Stimulated activated CD4-positive, alpha-beta T cell treated with anti-CD3 and anti-CD28 coated beads, TNF-alpha, amount 100 ng/mL, for 1 hour (primary cell): ENCODE measurements at places on chromosomes 16 and 17.

DNA sequence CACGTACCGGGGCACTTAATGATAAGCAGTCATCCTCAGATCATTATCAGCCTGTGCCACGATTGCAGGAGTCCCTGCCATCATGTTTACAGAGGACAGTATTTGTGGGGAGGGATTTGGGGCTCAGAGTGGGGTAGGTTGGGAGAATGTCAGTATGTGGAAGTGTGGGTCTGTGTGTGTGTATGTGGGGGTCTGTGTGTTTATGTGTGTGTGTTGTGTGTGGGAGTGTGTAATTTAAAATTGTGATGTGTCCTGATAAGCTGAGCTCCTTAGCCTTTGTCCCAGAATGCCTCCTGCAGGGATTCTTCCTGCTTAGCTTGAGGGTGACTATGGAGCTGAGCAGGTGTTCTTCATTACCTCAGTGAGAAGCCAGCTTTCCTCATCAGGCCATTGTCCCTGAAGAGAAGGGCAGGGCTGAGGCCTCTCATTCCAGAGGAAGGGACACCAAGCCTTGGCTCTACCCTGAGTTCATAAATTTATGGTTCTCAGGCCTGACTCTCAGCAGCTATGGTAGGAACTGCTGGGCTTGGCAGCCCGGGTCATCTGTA lies 13.5 kb upstream of the EFCAB13 start:
- no peak for DNase-seq

- no peak for DNase-seq
Measured at GRCh38 chr17:60345233-60345632, 46.7 kb downstream of the USP32 start.

GRCh38 chr16:8370374-8371270 lies 219.7 kb downstream of the TMEM114 start:
- no peak for DNase-seq

DNA sequence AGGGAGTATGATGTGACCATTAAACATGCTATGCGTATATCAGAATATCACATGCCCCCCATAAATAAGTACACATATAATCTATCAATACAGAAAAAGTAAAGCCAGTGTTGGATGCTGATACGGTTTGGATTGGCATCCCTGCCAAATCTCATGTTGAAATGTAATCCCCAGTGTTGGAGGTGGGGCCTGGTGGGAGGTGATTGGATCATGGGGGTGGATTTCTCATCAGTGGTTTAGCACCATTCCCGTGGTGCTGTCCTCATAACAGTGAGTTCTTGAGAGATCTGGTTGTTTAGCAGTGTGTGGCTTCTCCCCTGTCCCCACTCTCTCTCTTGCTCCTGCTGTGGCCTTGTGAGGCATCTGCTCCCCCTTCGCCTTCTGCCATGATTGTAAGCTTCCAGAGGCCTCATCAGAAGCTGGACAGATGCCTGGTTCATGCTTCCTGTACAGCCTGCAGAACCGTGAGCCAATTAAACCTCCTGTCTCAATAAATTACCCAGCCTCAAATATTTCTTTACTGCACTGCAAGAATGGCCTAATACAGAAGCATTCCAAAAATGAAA lies 88.9 kb downstream of the AATF start:
- DNase-seq, result no peak

- no peak for DNase-seq
Measured at GRCh38 chr17:40188694-40189093, 11.4 kb downstream of the RAPGEFL1 start.

- no peak for DNase-seq
Measured at GRCh38 chr16:55499951-55500529, 8.8 kb upstream of the LPCAT2 start.

GRCh38 chr17:81453712-81454111 lies 58.5 kb downstream of the BAHCC1 start:
- DNase-seq, result no peak

DNA sequence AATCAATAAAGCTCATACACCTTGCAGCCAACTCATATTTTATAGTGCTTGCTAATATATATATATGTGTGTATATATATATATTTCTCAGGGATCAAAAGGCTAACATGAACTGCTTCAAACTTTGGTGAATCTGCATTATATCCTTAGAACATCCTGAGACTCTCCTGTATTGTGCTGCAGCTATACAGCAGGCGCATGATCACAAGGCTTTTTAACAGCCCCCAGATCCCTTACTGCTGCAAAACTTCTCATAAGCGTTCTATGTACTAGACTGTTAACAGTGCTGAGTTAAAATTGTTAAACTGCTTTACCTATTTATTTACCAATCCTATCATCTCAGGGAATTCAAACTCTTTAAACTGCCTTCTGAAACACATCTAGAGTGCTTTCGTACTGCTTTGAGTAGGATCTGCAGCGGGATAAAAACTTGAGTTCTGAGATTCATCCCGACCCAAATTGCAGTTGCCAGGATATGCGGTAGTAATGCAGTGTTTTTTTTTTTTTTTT lies 1.3 kb downstream of the GPATCH8 start:
- DNase-seq, result no peak

- DNase-seq, result no peak
Measured at GRCh38 chr16:89544713-89545043, 15.8 kb upstream of the RPL13 start.
